Stimulated activated CD4-positive, alpha-beta T cell treated with anti-CD3 and anti-CD28 coated beads, Interleukin-4, amount 100 ng/mL, for 24 hours (primary cell): ENCODE measurements at places on chromosomes 16 and 17.
A peak's percentile ranks its signal among the peaks of the same experiment; 100 is the strongest.

GRCh38 chr16:57473176-57473840, 10.8 kb downstream of the POLR2C start:
- no peak for DNase-seq

GRCh38 chr17:7977039-7977438, 25.4 kb upstream of the GUCY2D start:
- DNase-seq: no peak

DNA sequence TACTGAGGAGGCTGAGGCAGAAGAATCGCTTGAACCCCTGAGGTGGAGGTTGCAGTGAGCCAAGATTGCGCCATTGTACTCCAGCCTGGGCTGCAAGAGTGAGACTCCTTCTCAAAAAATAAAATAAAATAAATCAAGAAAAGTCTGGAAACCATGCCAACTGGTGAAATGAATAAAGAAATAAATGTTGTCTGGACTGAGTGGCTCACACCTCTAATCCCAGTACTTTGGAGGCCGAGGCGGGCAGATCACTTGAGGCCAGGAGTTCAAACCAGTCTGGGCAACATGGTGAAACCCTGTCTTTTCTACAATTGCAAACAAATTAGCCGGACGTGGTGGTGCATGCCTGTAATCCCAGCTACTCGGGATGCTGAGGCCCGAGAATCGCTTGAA, 744 bp upstream of the LRRC37A3 start:
- DNase-seq: no peak

- DNase-seq: no peak
These were observed 29.9 kb upstream of the GINS2 start for GRCh38 chr16:85718682-85719081.

GRCh38 chr16:70703041-70703834, 17.4 kb upstream of the MTSS2 start:
- no peak for DNase-seq

DNA sequence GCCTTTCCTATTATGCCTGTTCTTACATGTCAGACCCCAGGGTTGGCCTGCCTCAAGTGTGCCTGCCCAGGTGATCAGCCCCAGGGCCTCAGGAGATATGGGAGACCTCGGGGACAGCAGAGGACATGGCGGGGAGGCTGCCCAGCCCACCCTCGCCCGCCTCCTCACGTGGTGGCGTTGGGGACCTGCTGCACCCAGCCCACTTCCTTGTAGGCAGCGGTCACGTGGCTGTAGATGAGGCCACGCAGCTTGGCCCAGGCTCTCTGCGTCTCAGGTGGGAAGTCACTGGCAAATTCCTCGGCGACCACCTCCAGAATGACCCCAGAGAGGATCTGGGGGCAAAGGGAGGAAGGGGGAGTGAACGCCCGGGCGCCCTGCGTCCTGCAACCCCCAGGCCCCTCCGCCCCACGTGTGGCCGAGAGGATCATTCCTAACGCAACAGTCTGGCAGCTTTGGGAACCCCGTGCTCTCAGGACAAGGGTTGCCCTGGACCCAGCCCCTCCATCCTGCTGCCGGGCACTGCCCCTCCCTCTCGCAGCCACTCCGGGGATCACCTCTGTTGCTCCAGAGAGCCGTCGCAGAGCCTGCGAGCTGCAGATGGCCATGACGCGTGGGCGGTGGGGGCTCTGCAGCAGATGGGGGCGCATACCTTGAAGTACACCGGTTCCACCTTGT, 6.6 kb downstream of the CYGB start:
- DNase-seq: no peak

GRCh38 chr17:16243385-16243784, 26.4 kb downstream of the PIGL start:
- DNase-seq: no peak

- DNase-seq: no peak
These were observed 315.3 kb downstream of the XYLT1 start for GRCh38 chr16:17155485-17155884.

DNA sequence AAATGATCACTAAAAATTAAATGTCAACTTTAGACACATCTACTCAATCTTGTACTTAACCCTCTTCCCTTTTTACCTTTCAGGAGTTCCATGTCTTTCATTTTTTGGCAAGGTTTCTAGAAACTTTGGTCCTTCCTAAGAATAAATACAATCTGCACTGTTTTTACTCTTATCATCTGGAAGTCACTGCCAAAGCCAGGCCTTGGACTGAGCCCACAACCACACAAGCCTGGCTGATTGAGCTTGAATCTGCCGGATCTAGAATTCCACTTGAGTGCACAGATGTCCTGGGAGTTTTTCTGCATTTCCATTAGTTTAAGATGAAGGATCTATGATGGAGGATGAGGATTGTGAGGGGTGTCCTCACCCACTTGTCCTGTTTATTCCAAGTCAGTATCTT, 126.1 kb downstream of the VPS53 start:
- DNase-seq: no peak

DNA sequence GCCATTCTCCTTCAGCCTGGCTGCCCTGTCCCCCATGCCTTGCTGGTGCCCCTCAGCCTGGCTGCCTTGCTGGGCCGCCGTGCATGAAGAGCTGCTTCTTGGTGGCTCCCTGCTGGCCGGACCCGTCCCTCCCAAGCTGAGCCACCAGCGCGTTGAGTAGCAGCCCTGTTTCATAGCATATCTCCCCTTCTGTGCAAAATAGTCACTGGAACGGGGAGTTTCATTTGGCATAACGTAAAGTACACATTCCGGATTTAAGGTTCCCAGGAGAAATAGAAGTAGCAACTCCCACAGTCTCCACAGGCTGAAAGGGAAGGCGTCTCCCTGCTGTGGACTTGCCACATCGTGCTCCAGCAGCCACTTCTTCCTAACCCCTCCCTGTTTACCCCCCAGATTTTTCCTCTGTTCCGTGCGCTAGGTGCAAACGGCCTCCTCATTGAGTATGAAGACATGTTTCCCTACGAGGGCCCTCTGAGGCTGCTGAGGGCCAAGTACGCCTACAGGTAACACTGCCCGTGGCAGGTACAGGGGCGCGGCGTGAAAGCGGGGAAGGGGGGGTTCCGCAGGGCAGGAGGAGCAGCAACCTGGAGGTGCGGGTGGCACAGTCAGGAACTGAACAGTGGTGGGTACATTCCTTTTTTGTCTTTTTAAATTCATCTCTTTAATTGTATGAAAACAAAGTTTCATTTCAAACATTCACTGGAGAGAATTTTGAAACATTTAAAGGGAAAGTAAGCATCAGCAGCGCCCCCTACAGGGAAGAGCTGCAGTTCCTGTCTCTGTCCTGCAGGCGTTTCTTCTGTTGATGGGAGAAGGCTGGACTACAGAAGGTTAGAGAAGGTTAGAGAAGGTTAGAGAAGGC, 5.8 kb upstream of the OGFOD3 start:
- DNase-seq: peak; percentile 60

- DNase-seq: no peak
These were observed 239.7 kb upstream of the ERCC4 start for GRCh38 chr16:13680021-13680889.

GRCh38 chr16:10178080-10178479, 4.1 kb downstream of the GRIN2A start:
- DNase-seq: no peak

GRCh38 chr16:80142940-80143339, 397.9 kb upstream of the DYNLRB2 start:
- no peak for DNase-seq

DNA sequence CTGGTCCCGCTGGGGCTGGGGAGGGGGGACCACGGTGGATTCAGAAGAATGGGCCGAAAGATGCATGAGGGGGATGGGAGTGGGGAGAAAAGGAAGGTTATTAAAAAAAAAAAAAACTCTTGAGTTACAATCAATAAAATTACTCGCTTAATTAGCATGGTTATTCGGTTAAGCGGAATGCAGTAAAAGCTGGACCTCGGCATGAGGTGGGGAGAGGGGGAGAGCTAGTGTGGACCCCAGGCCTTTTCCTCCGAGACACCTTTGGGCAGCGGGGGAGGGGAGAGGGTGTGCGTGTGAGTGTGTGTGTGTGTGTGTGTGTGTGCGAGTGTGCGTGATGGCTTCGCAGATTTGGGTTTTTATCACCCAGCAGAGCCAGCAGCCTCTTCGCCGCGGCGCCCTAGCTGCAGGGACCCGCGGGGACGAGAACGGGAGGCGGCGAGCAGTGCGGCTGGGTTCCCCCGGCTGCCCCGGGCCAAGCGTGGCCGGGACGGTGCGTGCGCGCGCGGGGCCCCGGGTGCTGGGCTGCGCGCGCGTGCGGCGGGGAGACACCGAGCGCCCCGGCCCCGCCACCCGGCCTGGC, 3.7 kb downstream of the BAHCC1 start:
- DNase-seq: no peak

- no peak for DNase-seq
These were observed 46.0 kb downstream of the SLC7A5 start for GRCh38 chr16:87823181-87823929.

- DNase-seq: peak; percentile 72
These were observed 24.3 kb downstream of the POLR3E start for GRCh38 chr16:22321340-22322001.

GRCh38 chr17:9219631-9220397, 198.5 kb downstream of the NTN1 start:
- no peak for DNase-seq

DNA sequence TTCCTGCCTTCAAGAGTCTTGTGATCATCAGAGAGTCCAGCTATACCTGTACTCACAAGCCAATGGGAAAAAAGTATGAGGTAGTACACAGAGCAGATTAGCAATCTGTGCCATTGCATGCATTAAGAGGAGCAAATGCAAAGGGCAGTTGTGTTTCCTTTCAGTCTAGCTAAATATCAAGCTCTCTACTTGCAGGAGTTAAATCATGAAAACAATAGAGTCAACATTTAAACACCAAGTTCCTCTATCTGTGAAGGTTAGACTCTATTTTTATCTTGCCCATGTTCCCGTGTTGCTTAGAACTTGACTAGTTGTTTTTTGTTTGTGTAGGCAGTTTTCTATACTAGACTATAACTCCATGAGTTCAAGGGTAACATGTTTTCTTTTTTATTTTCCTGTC, 4.7 kb upstream of the FAM20A start:
- no peak for DNase-seq

GRCh38 chr17:41773731-41774193, 12.7 kb downstream of the JUP start:
- DNase-seq: no peak

- DNase-seq: no peak
These were observed 1.3 kb downstream of the MYL11 start for GRCh38 chr16:30375864-30376263.

DNA sequence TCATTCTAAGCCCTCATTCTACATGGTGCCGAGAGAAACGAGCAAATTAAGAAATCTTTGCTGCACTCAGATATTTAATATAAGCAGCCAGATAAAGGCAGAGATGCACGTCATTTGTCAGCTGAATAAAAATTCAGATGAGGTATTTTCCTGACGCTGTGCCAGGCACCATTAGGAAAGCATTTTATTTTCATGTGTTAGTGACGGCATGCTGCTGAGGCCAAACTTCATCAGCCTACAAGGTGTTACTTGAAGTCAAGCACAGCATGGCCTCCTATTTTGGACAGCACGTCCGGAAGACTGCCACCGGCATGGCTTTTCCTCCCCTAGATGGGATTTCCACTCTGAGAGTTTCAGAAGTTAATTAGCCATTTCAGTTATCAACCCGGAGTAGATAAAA, 70.3 kb downstream of the IRX3 start:
- no peak for DNase-seq

DNA sequence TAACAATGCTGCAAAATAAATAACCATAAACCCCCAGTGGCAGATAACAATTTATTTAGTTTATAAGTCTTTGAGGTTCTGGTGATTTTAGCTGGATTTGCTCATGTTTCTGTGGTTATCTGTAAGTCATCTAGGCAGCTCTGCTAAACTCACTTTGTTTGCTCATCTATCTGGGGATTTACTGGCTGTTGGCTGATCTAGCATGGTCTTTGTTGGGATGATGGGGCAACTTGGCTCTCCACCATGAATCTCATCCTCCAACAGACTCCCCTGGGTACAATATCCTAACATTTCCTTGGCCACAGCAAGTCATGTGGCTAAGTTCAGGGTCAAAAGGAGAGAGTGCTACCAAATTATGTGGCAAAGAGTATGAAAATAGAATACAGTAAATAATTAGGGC, 359.3 kb downstream of the CA10 start:
- DNase-seq: no peak

DNA sequence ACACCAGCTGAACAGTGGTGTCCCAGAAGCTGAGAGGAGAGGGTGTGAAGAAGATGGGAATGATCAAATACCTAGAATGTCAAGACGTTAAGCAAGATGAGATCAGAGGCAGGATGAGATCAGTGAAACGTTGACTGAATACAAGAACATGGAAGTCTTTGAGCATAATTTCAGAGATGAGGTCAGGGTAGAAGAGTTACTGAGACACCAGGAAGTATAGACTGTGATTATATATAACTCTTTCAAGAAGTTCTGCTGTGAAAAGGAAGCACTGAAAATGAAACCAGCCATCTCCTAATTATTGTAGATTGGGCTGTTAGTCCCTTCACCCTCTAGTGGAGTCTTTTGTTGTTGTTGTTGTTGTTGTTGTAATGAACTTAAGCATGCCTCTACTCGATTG, 9.1 kb downstream of the SHCBP1 start:
- DNase-seq: no peak

DNA sequence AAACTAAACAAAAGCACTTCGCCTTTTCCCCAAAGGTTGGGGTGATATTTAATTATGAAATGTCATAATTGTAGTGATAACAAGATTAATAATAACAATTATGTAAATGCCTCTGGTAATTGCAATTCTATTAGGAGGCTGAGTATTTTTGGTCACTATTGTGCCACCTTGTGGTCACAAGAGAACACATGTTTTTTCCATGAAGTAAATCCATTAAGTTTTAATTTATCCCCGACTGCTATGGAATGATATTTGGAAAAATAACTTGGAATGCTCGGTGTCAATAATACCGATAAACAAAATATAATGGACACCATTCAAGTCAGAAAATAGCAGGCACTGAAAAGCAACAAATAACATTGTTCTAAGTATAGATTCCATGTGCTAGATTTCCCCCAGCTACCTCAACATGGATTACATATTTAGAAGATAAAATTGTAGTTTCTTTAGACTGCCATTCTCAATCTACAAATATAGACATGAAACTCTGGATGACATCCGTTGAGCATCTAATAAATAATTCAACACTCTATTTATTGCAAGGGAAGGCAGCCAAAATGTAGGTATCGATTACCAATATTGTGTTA, 25.0 kb upstream of the KCNJ2 start:
- DNase-seq: no peak

DNA sequence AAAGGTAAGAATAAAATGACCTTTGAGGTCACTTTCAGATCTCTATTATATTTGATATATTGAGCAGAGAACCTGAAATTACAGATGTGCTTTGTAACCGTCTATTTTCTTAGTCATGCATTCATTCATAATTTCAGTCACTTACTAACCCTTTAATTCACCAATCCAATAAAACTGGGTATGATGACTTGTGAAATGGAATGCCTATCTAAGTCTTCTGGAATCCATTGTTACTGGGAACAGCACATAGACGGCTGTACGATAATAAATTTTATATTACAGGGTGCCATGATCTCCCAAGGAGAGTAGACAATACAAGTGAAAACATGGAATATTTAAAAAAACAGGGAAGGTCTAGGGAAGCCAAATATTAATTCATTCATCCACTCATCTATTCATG, 22.9 kb downstream of the CDH11 start:
- no peak for DNase-seq

- DNase-seq: peak; percentile 43
These were observed 702 bp downstream of the TENT4B start for GRCh38 chr16:50153596-50154419.
